ENCODE measurements at places on chromosomes 2 and 18. TPM values are rescaled to one million over a fixed set of nuclear protein-coding genes. Genes with fewer than 3 reads are reported as not detected.

- no peak for DNase-seq
Observed at GRCh38 chr2:231908584-231908983, 17.6 kb downstream of the NPPC start.

GRCh38 chr2:162559194-162559593 lies 215.3 kb downstream of the GCA start:
- no peak for DNase-seq

DNA sequence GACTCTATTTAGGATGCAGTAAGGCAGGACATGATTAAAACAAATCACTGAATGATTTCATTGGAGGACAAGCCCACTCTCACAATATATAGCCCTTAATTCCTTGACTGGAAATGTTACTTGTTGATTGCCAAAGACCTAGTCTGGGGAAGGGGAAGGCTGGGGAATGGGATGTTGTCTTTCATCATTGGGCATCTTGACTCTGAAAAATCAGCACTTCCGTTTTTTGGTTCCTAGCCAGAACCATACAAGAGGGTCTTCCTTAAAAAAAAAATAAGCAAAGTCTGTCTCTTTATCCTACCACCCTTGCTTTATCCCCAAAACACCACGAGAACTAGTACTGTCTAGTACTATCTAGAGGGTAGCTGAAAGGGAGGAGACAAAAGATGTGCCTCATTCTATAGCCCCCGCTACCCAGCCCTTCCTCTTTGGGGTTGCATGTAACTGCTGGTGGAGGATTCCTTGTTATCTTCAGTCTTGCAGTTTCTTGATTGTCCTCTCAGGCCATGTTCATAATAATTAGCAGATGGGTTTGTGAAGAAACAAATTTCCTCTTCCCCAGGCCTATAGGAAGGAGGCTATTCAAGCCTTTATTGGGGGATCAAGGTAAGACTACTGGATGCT lies 55.8 kb downstream of the NEMP2 start:
- no peak for DNase-seq

- no peak for DNase-seq
Observed at GRCh38 chr2:189899101-189899500, 114.9 kb downstream of the PMS1 start.

GRCh38 chr18:63736876-63737275 lies 34.1 kb downstream of the SERPINB11 start:
- no peak for DNase-seq

- DNase-seq, result no peak
Observed at GRCh38 chr2:200765995-200766660, 45.6 kb upstream of the BZW1 start.

DNA sequence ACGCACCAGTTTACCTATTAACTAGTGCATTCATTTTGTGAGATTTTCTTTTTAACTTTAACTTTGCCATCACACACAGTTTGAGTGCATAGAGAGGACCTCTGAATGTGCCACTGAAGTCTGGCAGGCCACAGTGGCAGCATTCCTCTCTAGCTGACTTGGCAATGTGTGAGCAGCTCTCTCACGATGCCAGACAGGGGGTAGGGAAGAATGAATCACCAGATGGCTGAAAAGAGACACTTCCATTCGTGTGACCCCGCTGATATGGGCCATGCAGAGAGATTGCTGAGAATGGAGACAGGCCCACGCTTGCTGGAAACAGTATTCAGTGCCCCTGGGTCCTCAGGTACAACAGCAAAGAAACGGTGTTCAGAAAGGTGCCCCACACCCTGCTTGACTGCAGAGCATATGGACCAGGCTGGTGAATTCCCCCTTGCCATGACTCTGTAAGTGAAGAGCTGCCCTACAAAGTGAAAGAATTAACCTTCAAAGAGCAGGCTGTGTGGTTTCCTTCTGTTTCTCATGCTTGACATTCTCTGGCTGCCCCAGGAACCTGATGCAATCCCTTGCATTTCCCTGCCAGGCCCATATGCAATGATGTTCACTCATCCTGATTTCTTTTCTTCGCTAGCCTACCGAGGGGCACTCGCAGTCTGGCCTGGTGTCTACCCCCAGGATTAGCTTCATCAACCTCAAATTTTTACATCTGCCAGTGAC lies 236.1 kb downstream of the CDH20 start:
- no peak for DNase-seq

GRCh38 chr18:26386002-26386401 lies 159.8 kb downstream of the TAF4B start:
- no peak for DNase-seq

- DNase-seq, result no peak
Observed at GRCh38 chr2:36626756-36627155, 28.8 kb upstream of the FEZ2 start.

DNA sequence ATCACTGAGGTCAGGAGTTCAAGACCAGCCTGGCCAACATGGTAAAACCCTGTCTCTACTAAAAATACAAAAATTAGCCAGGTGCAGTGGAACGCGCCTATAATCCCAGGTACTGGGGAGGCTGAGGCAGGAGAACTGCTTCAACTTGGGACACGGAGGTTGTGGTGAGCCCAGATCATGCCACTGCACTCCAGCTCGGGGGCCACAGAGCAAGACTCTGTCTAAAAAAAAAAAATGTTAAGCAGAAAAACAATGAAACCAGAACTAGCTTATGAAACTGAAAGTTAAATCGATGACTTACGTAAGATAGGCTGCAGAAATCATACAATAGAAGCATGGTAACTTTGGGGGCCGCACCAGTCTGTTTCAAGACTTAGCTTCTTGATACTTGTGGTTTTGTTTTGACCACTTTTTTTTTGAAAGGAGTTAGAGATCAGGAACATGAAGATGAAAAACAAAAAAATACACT lies 6.2 kb upstream of the GPR155 start:
- no peak for DNase-seq

GRCh38 chr2:189024901-189025618 lies 50.9 kb downstream of the COL3A1 start:
- no peak for DNase-seq

GRCh38 chr18:39586741-39587140 lies 2021.1 kb upstream of the CELF4 start:
- DNase-seq, result no peak

GRCh38 chr2:114754907-114755563 lies 312.6 kb downstream of the DPP10 start:
- DNase-seq, result no peak

- DNase-seq, result no peak
Observed at GRCh38 chr2:78077633-78078032, 555.5 kb upstream of the LRRTM4 start.

GRCh38 chr2:207903236-207903635 lies 122.1 kb downstream of the PLEKHM3 start:
- no peak for DNase-seq

DNA sequence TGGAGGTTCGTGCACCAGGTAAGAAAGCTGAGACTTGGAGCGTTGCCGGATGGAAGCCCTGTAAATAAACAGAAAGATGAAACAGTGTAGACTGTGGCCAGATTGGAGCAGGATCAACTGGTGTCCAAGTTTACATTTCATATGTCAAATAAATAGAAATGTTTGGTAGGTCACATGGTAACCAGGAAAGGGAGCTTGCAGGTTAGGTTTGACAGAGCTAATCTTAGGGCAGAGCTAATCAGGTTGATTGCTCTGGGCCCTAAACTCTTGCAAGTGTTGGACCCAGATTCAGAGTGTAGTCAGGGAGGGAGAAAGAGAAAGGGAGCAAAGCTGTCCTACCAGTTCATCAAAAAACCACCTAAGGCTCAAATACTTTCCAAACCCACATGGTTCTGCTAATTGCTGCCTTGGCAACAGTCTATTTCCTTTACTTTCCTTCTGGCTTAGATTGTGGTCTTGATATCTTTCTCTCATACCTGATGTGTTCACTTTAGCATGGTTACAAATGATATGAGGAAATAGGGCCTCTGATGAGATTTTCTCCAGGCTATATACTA lies 63.2 kb downstream of the G6PC2 start:
- DNase-seq, result no peak

- DNase-seq, result no peak
Observed at GRCh38 chr18:11146947-11147345, 2.4 kb downstream of the PIEZO2 start.

- peak; percentile 74 for DNase-seq
Observed at GRCh38 chr2:37323781-37324535, 675 bp downstream of the PRKD3 start.

DNA sequence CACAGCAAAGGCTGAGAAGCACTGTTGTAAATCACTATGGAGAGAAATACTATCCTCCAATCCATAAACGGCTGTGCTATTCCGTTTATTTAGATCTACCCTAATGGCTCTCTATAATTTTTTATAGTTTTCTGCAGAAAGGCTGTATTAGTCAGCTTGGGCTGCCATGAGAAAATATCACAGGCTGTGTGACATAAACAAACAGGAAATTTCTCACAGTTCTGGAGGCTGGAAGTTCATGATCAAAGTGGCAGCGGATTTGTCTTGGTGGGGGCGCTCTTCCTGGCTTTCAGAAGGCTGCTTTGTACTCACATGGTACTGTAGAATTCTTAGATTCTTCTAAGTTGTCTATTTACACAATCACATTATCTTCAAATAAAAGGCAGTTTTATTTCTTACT lies 44.1 kb downstream of the C1D start:
- no peak for DNase-seq

DNA sequence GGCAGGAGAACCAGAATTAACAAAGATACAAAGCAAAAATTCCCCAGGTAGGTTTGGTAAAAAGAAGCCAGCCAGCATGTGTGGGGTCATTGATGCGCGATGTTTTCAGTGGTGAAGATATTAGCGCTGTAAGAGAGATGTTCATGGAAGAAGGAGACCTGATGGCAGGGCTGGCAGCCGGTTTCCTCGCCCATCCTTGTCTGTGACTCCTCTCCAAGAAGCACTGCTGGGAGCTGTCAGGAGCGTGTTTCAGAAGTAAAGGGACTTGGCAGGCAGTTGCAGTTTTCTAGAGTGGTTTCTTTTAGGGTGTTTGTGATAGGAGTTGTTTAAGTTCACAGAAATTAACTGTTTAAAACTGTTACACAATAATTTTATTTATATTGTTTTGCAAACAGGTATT lies 24.6 kb downstream of the TAF1B start:
- DNase-seq, result no peak

GRCh38 chr18:34049511-34049910 lies 175.2 kb downstream of the NOL4 start:
- no peak for DNase-seq

DNA sequence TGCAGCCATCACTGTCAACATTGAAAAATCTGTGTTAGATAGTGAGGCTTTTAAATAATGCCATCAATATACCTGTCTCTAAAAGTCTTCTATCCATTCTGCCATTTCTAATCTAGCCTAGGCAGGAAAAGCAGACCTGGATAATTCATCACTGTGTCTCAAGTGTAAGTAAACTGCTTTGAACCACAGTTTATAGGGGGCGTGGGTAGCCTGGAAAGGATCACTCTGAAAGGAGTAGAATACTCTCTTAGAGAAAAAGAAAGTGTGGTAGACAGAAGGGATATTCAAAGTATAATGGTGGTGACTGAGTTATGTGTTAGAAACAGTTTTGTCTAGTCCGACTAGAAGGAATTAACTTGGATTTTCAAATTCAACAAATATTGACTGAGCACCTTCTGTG lies 40.8 kb downstream of the CERS6 start:
- DNase-seq, result no peak

DNA sequence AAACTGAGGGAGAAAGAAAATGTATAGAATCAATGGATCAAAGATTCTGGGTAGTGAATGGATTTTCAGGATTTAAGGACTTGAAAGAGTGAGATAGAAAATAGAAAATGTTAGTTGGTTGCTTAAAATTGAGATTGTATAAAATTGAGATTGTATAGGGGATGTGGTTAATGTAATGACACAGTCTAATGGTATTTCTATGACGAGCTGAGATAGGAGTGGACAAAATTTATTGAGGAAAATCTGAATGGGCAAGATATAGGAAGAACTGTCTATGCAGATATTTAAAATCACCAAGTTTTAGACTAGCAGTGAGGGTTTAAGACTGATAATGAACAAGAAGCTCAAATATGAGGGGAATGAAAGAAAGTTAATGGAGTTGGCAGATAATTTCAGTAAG lies 406.6 kb downstream of the NYAP2 start:
- DNase-seq, result no peak

- no peak for DNase-seq
Observed at GRCh38 chr2:70448041-70448440, 105.6 kb downstream of the TGFA start.

GRCh38 chr2:144548088-144548487 lies 28.2 kb upstream of the ZEB2 start:
- no peak for DNase-seq

The ALPG gene
- total RNA-seq, result not detected

The TMEM17 gene
- total RNA-seq, result 1.3 TPM

The ABCB6 gene
- total RNA-seq, result 6.2 TPM

The CCDC178 gene
- 1.2 TPM for total RNA-seq

The CXCR4 gene
- 11.2 TPM for total RNA-seq

The UGT1A5 gene
- total RNA-seq, result not detected

The CIB4 gene
- total RNA-seq, result 0.62 TPM

The OSBPL6 gene
- 1.2 TPM for total RNA-seq

The FBLN7 gene
- 0.84 TPM for total RNA-seq

The DNAJC5G gene
- total RNA-seq, result not detected

The CNGA3 gene
- 0.09 TPM for total RNA-seq

The DUSP19 gene
- total RNA-seq, result 3.8 TPM

The GALNT5 gene
- 0.12 TPM for total RNA-seq

The SMCHD1 gene
- 24.8 TPM for total RNA-seq

The KCNJ3 gene
- total RNA-seq, result 1.1 TPM

Measured in pancreas (tissue), 10 donors.